ENCODE measurements at places on chromosomes 13 and 19. TPM values are rescaled to one million over a fixed set of nuclear protein-coding genes. Genes with fewer than 3 reads are reported as not detected.

Gene LRP3
- total RNA-seq = 58.3 TPM

DNA sequence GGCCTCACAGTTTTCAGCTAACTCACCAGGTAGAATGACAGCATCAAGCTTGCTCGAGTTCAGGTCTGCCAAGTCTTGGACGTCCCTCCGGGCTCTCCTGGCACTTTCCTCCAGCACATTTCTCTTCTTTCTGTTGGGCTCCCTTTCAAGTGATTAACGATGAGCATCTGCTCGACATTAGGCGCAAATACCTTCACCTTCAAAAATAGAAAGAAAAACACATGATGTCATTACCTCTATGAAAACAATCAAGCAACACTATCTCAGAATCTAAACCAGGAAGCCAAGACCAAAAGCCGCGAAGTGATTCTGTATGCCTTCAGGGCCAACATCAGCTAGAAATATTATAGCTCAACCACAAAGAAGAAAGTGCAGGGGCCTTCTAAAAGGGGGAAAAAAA lies 15.4 kb upstream of the CLN5 start:
- H3K27me3 ChIP-seq = peaks cover 13% of the 10 kb centered on the region
- DNase-seq = no peak
- H3K4me1 ChIP-seq = no peaks in the 10 kb centered on the region
- no peak overlapping the region for H3K4me3 ChIP-seq
- no peak overlapping the region for H3K27ac ChIP-seq

GRCh38 chr19:12946092-12946721 lies 545 bp downstream of the RAD23A start:
- no peaks in the 10 kb centered on the region for H3K27me3 ChIP-seq
- peaks cover 39% of the 10 kb centered on the region for H3K36me3 ChIP-seq
- H3K4me1 ChIP-seq = peaks cover 15% of the 10 kb centered on the region

Gene ANKLE1
- 1.4 TPM for total RNA-seq

DNA sequence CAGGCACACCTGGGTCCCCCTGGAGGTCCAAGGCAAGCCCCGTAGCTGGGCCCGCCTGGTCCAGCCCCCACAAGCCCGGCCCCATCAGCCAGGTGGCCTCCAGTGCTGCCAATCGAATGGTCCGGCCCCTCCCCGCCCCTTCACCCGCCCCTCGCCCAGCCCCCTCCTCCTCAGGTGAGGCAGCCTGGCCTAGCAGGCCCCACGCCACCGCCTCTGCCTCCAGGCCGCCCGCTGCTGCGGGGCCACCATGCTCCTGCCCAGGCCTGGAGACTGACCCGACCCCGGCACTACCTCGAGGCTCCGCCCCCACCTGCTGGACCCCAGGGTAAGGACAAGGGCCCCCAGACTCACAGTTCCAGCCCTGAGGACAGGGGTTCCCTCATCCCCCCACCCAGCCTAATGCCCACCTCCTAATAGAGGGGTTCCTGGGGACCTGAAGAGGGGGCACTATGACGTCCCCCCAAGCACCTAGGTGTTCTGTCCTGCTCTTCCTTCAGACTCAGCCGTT lies at the start of gene HPN:
HPN (plus strand) TSS at position 174 of the 508 bp plus-strand sequence. CDS start 786 bp downstream, outside the sequence.
- no peak for DNase-seq
- no peaks in the 10 kb centered on the region for H3K4me1 ChIP-seq
- no peak within 1 kb of the TSS for H3K27ac ChIP-seq
- no peaks in the 10 kb centered on the region for H3K36me3 ChIP-seq
- no peak within 1 kb of the TSS for H3K4me3 ChIP-seq

- no peaks in the 10 kb centered on the region for H3K4me1 ChIP-seq
- DNase-seq = no peak
- H3K36me3 ChIP-seq = no peaks in the 10 kb centered on the region
- no peak overlapping the region for H3K4me3 ChIP-seq
Observed at GRCh38 chr13:102940143-102940542, 94.3 kb downstream of the ERCC5 start.

Gene SLC25A30
- 10.2 TPM for total RNA-seq

DNA sequence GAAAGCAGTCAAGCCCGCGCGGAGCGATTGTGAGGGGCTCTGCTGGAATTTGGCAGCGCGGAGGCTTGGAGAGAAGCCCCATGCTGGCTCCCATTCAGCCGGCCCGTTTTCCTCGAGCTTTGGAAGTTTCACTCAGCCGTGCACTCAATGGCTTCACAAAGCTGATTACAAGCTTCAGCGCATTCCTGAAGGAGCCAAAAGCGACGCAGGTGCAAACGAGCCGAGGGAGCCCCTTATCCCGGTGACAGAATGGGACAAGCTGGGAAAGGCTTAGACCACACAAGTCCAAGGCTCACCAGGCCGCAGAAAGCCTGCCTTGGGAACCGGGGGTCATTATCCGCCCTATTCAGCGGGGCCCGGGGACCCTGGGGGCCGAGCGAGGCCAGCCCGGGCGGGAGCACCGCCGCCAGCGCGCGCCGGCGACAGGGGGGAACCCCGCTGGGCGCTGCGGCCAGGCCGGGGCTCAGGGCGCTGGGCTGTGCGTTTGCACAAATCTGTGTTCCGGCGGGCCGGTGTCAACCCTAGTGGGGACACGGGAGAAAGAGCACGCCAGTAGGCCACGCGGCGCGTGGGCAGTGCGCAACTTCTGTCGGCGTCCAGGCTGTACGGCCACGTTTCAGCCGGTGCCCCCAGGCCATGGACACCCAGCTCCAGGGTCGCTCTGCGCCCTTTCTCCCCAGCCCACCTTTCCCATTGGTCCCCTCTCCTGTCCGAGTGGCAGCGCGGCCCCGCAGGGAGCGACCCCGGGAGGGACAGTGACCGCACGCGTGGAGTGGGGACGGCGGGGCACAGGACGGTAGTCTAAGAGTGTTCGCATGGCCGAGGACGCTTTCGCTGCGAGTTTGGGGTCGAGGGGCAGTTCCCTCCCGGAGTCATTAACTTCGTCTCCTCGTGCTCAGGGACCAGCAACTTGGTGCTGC lies 37.3 kb downstream of the SOX1 start:
- H3K27me3 ChIP-seq = 0 out of 2 replicates have a peak, but pooled peaks cover 11% of the 10 kb centered on the region
- H3K4me1 ChIP-seq = no peaks in the 10 kb centered on the region
- H3K4me3 ChIP-seq = no peak overlapping the region
- DNase-seq = no peak

DNA sequence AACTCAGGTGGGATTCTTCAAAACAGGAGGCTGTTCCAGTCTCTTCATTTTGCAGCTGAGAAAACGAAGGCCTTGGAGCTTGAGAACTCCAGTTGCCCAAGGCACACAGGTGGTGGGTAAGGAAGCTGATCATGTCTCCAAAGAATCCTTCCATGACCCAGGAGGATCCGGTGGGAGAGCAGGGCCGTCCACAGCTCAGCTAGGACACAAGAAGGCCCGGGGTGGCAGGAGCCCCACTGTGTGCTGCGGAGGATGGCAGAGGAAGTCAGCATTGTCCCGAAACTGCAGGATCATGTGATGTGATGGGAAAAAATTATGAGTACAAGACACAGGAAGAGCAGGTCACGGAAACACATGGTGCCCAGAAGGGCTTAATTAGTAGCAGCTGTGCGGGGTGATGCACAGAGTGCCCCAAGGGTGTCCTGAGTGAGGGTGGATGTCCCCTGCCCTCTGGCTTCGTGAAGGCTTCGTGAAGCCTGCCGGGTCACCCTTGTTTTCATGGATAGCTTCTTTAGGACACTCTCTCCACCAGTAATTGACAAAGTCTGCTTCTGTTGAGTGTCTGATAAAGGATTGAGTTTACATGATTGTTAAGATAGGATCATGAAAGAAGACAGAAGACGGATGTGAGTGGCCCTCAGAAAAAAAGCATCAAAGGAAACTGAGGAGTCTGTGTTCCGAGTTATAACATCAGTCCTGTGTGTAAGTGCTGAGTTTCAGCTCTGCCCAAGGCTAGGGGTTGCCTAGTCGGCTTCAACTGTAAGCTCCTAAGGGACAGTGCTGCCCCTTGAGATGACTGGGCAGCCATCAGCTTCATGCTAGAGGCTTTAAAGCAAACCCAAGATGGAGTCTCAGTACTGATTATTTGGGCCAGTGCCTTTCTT lies 33.8 kb upstream of the SACS start:
- H3K36me3 ChIP-seq = no peaks in the 10 kb centered on the region
- peak overlapping the region; percentile 30 for H3K27ac ChIP-seq
- peak; percentile 55 for DNase-seq
- H3K4me3 ChIP-seq = peak overlapping the region; percentile 68

GRCh38 chr13:59447846-59448620 lies 715.7 kb downstream of the DIAPH3 start:
- H3K36me3 ChIP-seq = no peaks in the 10 kb centered on the region
- peak; percentile 13 for DNase-seq
- no peak overlapping the region for H3K4me3 ChIP-seq
- H3K27ac ChIP-seq = no peak overlapping the region

Gene KLK12
- not detected for total RNA-seq

GRCh38 chr19:30880551-30880950 lies 468.7 kb downstream of the TSHZ3 start:
- no peaks in the 10 kb centered on the region for H3K27me3 ChIP-seq
- no peaks in the 10 kb centered on the region for H3K36me3 ChIP-seq
